ENCODE measurements at places on chromosomes 12 and 14.
A peak's percentile ranks its signal among the peaks of the same experiment; 100 is the strongest.

- H3K36me3 ChIP-seq: no peaks in the 10 kb centered on the region
- H3K4me1 ChIP-seq: peaks cover 6% of the 10 kb centered on the region
- no peak for DNase-seq
- no peak overlapping the region for H3K27ac ChIP-seq
- no peak overlapping the region for H3K4me3 ChIP-seq
- peaks cover 18% of the 10 kb centered on the region for H3K27me3 ChIP-seq
These were observed 181.8 kb upstream of the MYL2 start for GRCh38 chr12:111102102-111102739.

- no peak for DNase-seq
- H3K27ac ChIP-seq: no peak overlapping the region
- no peak overlapping the region for H3K4me3 ChIP-seq
- no peaks in the 10 kb centered on the region for H3K27me3 ChIP-seq
- no peaks in the 10 kb centered on the region for H3K36me3 ChIP-seq
These were observed 233.8 kb upstream of the GARIN6 start for GRCh38 chr12:99413751-99414150.

DNA sequence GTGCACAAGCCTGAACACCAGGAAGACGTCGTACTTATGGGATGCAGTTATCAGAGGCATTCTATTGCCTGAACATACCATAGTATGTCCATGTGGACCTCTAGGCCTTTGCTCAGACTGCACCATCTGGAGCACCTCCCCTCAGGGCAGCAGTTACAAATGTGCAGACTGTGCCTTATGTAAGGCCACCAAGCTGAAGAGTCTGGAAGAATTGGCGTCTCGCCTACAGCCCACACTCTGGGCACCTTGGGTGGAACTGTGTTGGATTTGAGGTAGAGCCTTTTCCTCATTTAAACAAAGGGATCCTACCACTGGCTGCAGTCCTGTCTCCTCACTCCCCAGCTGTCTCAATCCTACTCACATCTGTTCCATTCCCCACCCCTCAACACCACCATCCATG lies 204.3 kb upstream of the FRMD6 start:
- H3K4me3 ChIP-seq: no peak overlapping the region
- peaks cover 8% of the 10 kb centered on the region for H3K27me3 ChIP-seq
- no peaks in the 10 kb centered on the region for H3K36me3 ChIP-seq
- no peaks in the 10 kb centered on the region for H3K4me1 ChIP-seq
- no peak for DNase-seq
- no peak overlapping the region for H3K27ac ChIP-seq

GRCh38 chr14:84825481-84826251 lies 704.3 kb upstream of the FLRT2 start:
- no peak for DNase-seq
- H3K27ac ChIP-seq: no peak overlapping the region
- H3K4me3 ChIP-seq: no peak overlapping the region
- no peaks in the 10 kb centered on the region for H3K4me1 ChIP-seq
- no peaks in the 10 kb centered on the region for H3K27me3 ChIP-seq

- H3K27me3 ChIP-seq: no peaks in the 10 kb centered on the region
- H3K36me3 ChIP-seq: peaks cover 17% of the 10 kb centered on the region
- H3K27ac ChIP-seq: no peak overlapping the region
- no peak overlapping the region for H3K4me3 ChIP-seq
These were observed 22.3 kb downstream of the DCAF4 start for GRCh38 chr14:72948481-72949138.

DNA sequence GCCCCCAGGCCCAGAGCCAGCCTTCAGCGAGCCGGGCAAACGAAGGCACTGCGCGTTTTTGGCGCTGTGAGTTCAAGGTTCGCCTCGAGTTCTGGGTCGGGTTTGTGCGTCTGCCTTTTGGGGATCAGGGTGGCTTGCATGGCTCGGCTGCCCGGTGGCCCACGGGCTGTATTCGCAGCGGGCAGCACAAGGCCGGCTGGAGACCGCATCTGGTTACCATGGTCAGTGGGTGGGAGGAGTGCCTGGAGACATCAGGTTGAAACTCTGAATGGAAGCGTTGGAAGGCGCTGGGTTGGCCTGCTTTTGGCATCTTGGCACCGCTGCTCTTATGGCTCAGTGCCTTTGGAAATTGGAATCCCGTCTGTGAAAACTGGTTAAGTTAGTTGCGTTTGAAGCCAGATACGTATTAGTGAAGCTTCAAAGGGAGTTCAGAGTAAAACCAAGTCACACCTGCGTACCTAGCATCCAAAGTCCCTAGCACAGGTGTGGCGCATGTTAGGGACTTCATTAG lies 50.9 kb downstream of the SNAPC1 start:
- peaks cover 22% of the 10 kb centered on the region for H3K27me3 ChIP-seq
- peak overlapping the region; percentile 43 for H3K4me3 ChIP-seq
- DNase-seq: no peak
- H3K27ac ChIP-seq: no peak overlapping the region

DNA sequence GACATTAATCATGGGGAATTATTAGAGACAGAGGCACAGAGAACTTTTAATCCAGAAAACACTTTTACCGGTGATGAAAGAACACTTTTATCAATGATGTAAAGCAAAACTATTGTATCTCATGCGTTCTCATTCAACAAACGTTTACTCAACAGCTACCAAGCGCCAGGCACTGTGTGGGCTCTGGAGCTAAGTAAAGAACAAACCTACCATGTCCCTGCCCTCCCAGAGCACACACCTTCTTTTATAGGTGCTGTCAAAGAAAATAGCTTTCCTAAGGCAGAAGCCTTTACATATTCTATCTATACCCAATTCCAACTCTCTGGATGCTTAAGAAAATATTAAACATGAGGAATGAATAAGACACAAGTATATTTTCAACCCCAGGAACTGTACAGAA lies 91.1 kb downstream of the FOXN3 start:
- peaks cover 41% of the 10 kb centered on the region for H3K4me1 ChIP-seq
- H3K36me3 ChIP-seq: peaks cover 18% of the 10 kb centered on the region
- peak overlapping the region; percentile 56 for H3K27ac ChIP-seq
- no peaks in the 10 kb centered on the region for H3K27me3 ChIP-seq
- H3K4me3 ChIP-seq: no peak overlapping the region

DNA sequence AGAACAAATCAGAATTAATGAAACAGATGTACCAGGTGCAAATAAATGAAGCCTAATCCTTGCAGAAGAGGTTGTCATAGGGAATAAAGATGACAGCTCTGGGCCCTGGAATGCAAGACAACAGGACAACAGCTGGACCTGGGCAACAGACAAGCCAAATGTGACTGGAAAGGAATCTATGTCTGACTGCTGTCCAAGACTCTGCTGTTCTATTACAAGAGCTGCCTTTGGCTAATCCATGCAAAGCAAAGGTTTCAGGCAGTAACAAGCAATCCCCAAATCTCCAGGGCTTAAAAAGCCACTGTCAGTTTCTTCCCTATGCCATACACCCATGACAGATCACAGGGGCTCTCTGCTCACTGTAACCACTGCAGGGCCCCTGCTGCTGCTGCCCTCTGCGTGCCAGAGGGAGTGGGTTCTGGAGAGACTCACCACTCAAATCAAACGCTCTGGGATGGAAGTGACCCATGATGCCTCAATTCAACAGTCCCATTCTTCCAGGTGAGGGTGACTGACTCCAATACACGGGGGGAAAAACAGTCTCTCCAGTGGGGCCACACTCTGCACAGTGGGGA lies 218.9 kb upstream of the SFSWAP start:
- H3K36me3 ChIP-seq: no peaks in the 10 kb centered on the region
- H3K4me3 ChIP-seq: no peak overlapping the region
- no peak for DNase-seq
- H3K27ac ChIP-seq: no peak overlapping the region
- no peaks in the 10 kb centered on the region for H3K4me1 ChIP-seq
- peaks cover 12% of the 10 kb centered on the region for H3K27me3 ChIP-seq

- H3K4me3 ChIP-seq: no peak overlapping the region
- no peak overlapping the region for H3K27ac ChIP-seq
- no peaks in the 10 kb centered on the region for H3K4me1 ChIP-seq
- DNase-seq: no peak
- H3K36me3 ChIP-seq: no peaks in the 10 kb centered on the region
These were observed 31.2 kb downstream of the NUAK1 start for GRCh38 chr12:106107566-106107965.

GRCh38 chr14:70152704-70153103 lies 36.0 kb downstream of the SLC8A3 start:
- no peak overlapping the region for H3K27ac ChIP-seq
- peaks cover 4% of the 10 kb centered on the region for H3K27me3 ChIP-seq
- no peak overlapping the region for H3K4me3 ChIP-seq
- H3K4me1 ChIP-seq: peaks cover 3% of the 10 kb centered on the region
- no peak for DNase-seq
- H3K36me3 ChIP-seq: no peaks in the 10 kb centered on the region

DNA sequence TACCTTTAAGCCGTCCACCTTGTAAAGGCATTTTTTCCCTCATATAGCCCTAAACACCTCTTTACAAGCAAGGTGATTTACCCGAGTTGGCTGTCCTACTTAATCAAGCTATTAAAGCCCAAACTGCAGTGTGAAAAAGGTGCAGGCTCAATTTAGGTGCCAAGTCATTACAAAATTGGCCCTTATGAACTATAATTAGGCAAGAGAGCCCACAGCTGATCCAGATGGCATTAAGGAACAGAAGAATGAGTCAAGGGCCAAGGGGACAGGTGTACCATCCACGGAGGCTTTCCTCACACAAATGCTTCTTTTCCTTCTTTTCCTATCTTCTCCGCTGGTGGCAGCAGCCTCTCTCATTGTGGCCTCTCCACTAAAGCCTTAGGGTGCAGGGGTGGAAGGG lies 90.5 kb downstream of the TTC8 start:
- DNase-seq: no peak
- H3K4me3 ChIP-seq: no peak overlapping the region
- H3K36me3 ChIP-seq: no peaks in the 10 kb centered on the region
- peaks cover 2% of the 10 kb centered on the region for H3K27me3 ChIP-seq

DNA sequence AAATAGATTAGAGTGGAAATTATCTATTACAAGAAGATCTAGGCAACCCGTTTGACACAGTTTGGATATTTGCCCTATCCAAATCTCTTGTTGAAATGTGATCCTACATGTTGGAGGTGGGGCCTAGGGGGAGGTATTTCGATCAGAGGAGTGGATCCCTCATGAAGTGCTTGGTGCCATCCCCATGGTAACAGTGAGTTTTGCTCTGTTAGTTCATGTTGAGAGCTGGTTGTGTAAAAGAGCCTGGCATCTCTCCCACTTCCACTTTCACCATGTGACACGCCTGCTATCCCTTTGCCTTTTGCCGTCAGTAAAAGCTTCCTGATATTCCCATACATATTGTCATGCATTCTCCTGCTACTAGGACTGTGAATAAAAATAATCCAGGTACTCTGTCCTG lies 66.4 kb upstream of the FLRT2 start:
- no peaks in the 10 kb centered on the region for H3K4me1 ChIP-seq
- H3K36me3 ChIP-seq: no peaks in the 10 kb centered on the region
- no peak overlapping the region for H3K4me3 ChIP-seq
- H3K27me3 ChIP-seq: no peaks in the 10 kb centered on the region

DNA sequence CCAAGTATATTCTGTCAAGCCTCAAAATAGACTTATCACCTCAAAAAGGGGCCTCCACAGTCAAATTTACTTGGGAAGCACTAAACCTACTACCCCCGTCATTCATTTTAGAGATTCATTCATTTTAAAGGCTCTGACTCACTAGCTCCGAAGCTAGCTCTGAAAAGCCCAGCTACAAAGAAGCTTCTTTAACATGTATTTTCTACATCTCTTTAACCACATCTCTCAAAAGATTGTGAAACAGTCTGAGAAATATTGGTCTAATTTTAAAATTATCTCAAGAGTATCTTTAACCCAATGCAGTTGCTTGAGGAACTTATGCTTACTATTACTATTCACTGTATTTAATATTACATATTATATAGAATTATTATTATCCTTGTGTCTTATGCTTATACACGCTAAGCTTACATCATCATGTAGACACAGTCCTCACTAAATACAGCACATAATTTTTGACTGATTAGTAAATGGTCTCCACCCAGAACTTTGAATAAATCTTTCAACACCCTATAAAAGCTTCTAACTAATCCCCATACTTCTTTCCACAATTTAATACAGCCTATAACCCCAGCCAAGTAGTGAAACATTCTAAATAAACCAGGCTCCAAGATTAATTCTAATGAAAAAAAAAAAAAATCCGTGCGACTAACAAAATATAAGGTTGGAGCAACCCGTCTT lies 7.8 kb downstream of the NT5DC3 start:
- no peaks in the 10 kb centered on the region for H3K27me3 ChIP-seq
- H3K4me3 ChIP-seq: no peak overlapping the region
- no peak overlapping the region for H3K27ac ChIP-seq
- DNase-seq: no peak
- peaks cover 11% of the 10 kb centered on the region for H3K36me3 ChIP-seq

DNA sequence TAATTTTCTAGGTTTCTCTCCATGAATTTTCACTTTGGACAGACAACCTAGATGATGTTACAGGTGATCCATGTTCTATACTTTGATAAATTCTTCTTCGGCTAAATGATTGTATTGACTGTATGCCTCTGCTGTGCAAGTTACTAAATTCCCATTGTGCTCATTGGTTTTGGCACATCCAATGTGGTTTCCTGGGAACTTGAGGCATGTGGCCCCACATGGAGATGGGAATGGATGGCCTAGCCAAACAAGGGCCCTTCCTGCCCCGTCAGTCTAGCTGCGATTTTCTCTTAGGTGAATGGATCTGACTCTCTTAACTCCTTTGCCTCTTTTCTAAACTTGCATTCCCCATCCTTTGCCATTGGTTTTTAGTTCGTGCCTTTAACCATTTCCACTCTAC lies 186.2 kb downstream of the PELI2 start:
- no peak overlapping the region for H3K4me3 ChIP-seq
- peaks cover 4% of the 10 kb centered on the region for H3K36me3 ChIP-seq
- no peak for DNase-seq
- no peaks in the 10 kb centered on the region for H3K4me1 ChIP-seq

- peak overlapping the region; percentile 100 for H3K27ac ChIP-seq
- no peaks in the 10 kb centered on the region for H3K36me3 ChIP-seq
- H3K27me3 ChIP-seq: no peaks in the 10 kb centered on the region
- peaks cover 54% of the 10 kb centered on the region for H3K4me1 ChIP-seq
These were observed 52.1 kb downstream of the CCDC88C start for GRCh38 chr14:91365552-91365951.

DNA sequence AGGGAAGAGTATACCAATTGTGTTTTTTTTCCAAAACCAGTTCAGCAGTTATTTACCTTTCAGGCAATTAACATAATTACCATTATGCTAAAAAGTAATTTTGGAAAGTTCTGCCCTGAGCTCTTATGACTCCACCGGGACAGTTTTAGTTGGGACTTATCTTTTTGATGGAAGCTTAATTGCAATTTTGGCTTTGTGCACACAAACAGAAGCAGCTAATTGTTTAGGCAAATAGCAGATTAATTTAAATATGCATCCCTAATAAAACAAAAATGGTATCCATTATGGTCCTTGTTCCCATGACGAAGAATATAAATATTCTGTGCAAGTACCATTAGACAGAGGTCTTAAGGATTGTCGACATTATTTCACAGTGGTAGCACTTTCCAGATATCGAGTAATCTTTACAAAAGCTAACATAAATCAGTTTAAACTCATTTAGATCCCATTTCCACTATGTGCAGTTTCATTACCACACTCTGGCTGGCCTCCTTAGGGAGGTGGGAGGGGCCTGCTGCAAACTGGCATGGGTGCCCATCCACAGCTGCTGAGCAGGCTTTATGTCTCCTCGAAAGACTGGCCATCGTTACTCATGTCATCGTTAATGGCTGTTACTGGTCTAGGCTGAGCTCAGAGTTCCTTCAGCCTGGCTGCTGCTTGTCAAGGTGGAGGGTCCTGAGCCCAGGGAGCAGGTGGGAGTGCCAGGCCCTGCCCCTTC lies 68.2 kb downstream of the FBXW8 start:
- H3K4me1 ChIP-seq: peaks cover 18% of the 10 kb centered on the region
- peaks cover 3% of the 10 kb centered on the region for H3K36me3 ChIP-seq
- no peak overlapping the region for H3K4me3 ChIP-seq

Measured in memory B cell (primary cell).